ENCODE measurements at places on chromosomes 2 and 18. TPM values are rescaled to one million over a fixed set of nuclear protein-coding genes. Genes with fewer than 3 reads are reported as not detected.

DNA sequence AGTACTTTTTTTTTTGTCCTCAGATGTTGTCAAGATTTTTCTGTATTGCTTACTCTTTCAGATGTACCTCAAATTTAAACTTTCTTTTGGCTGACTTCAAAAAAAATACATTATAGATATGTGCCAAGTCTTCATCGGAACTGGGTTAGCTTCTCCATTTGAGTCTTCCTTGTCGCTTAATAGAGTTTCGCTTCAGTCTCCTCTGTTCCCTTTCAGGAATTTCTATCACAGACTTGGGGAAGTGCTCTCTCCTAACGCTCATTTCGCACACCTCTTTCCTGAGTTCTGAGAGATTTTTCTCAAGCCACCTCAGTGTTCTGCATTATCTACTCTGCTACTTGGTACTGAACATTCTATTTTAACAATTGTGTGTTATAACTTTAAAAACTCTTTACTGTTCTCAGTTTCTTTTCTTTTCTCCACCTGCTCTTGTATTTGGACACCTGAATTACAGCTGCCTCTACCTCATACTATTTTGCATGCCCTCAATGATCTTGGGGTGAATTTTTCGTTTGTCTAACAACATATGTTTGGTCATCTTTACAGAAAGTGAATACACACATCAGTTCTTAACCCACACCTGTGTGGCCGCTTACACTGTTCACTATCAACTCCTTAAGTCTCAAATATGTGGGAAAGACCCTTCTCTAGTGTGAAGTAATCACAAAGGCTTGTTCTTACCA lies 16.5 kb downstream of the PTPN2 start:
- DNase-seq = no peak
- H3K4me1 ChIP-seq = peaks cover 28% of the 10 kb centered on the region
- no peaks in the 10 kb centered on the region for H3K27me3 ChIP-seq

DNA sequence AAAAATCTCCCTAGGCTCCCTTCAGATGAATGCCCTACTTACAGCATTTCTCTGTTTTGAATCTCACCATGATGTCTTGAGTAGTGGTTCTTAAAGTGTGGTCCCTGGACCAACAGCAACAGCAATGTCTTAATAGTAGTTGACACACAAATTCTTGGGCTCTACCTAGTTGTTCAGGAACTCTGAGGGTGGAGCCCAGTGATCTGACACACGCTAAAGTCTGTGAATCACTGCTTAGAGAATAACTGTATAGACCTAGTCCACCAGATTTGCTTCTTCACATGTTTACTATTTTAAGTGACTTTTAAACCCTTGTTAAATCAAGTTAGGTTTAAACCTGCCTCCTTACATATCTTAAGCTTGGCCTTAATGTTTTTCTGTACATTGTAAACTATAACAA lies 47.6 kb upstream of the ARHGAP15 start:
- peaks cover 16% of the 10 kb centered on the region for H3K4me1 ChIP-seq
- no peaks in the 10 kb centered on the region for H3K36me3 ChIP-seq
- H3K27me3 ChIP-seq = no peaks in the 10 kb centered on the region
- no peak overlapping the region for H3K27ac ChIP-seq
- H3K4me3 ChIP-seq = no peak overlapping the region

DNA sequence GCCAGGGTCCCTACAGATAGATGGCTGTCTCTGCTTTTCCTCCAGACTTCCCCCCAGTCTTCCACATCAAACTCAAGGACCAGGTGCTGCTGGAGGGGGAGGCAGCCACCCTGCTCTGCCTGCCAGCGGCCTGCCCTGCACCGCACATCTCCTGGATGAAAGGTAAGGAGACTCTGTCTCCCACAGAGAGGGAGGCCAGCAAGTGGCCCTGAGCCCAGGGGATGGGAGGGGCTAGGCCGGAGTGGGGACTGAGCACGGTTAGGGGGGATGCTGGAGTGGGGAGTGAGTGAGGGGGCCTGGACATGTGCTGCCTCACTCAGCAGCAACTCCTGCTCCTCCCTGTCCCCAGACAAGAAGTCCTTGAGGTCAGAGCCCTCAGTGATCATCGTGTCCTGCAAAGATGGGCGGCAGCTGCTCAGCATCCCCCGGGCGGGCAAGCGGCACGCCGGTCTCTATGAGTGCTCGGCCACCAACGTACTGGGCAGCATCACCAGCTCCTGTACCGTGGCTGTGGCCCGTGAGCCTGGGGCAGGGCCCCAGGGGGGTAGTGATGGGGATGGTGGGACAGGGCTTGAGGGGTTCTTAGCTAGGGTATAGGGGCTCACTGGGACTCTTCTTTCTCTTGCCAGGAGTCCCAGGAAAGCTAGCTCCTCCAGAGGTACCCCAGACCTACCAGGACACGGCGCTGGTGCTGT lies 10.4 kb upstream of the GMPPA start:
- no peak for DNase-seq
- no peak overlapping the region for H3K27ac ChIP-seq
- peaks cover 5% of the 10 kb centered on the region for H3K4me1 ChIP-seq
- H3K4me3 ChIP-seq = no peak overlapping the region

GRCh38 chr2:120496235-120496634 lies 150.3 kb downstream of the INHBB start:
- no peaks in the 10 kb centered on the region for H3K36me3 ChIP-seq
- DNase-seq = no peak
- H3K4me1 ChIP-seq = no peaks in the 10 kb centered on the region
- H3K27me3 ChIP-seq = peaks cover 11% of the 10 kb centered on the region
- H3K27ac ChIP-seq = no peak overlapping the region

Gene FOXD4L1
- total RNA-seq = 0.14 TPM

Gene CCBE1
- total RNA-seq = not detected

Gene KCNS3
- total RNA-seq = not detected

Gene VWA3B
- total RNA-seq = not detected
